ENCODE measurements at places on chromosomes 3 and 15. TPM values are rescaled to one million over a fixed set of nuclear protein-coding genes. Genes with fewer than 3 reads are reported as not detected.

The ROPN1 gene
- not detected for total RNA-seq

The LRRC34 gene
- 0.71 TPM for total RNA-seq

The EFCAB12 gene
- not detected for total RNA-seq

DNA sequence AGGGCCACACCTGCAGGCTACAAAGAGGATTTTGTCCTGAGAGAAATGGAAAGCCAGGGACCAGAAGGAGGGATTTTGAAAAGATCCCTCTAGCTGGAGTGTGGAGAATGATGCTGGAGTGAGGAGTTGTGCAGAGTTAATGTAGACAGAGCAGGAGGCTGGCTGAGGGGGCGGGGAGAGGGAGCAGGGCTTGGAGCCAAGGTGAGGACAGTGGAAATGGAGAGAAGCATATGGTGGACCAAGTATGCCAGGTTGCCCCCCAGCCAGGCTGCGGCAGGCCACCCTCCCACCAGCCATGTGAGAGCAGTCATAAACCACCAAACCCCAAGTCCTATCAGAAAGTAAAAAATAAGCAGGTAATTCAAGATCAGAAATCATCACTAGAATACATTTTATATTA lies 14.7 kb downstream of the RARRES1 start:
- DNase-seq: no peak

- no peak for DNase-seq
Measured at GRCh38 chr3:152126260-152126659, 142.5 kb upstream of the MBNL1 start.

DNA sequence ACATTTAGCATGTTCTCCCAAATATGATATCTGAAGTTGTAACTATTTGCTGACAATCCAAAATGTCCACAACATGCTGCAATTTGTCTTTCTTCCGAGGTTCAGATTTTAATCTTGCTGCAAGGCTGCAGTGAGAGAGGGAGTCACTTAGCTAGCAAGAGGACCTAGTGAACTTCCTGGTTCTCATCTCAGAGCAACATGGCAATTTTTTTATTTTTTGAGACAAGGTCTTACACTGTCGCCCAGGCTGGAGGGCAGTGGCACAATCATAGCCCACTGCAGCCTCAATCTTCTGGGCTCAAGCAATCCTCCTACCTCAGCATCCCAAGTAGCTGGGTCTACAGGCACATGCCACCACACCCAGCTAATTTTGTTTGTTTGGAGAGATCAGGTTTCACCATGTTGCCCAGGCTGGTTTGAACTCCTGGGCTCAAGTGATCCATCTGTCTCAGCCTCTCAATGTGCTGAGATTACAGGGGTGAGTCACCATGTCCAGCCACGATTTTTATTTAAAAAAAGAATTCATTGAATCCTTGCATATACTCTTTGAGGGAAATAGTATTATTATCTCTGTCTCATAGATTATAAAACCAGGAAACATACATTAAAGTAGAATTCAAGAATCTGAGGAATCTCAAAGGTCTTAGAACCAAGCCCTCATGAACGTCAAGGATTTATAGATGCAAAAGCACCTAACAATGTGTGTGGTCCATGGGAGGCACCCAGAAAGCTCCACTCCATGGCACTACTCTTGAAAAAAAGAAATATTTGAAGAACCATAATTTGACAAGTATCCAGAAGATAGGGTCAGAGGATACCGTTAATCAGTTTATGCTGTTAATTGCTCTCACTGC lies 9.1 kb downstream of the HDC start:
- peak; percentile 88 for DNase-seq

Data from M059J (cell line).